ENCODE measurements at places on chromosomes 7 and 10.
A peak's percentile ranks its signal among the peaks of the same experiment; 100 is the strongest.

GRCh38 chr7:137962875-137963507 lies 38.9 kb downstream of the CREB3L2 start:
- no peak for DNase-seq

- DNase-seq: no peak
Observed at GRCh38 chr10:105585753-105586152, 944.7 kb downstream of the SORCS3 start.

GRCh38 chr7:116692401-116693308 lies 20.7 kb downstream of the MET start:
- DNase-seq: no peak

- DNase-seq: no peak
Observed at GRCh38 chr7:33730958-33731357, 174.4 kb upstream of the BMPER start.

DNA sequence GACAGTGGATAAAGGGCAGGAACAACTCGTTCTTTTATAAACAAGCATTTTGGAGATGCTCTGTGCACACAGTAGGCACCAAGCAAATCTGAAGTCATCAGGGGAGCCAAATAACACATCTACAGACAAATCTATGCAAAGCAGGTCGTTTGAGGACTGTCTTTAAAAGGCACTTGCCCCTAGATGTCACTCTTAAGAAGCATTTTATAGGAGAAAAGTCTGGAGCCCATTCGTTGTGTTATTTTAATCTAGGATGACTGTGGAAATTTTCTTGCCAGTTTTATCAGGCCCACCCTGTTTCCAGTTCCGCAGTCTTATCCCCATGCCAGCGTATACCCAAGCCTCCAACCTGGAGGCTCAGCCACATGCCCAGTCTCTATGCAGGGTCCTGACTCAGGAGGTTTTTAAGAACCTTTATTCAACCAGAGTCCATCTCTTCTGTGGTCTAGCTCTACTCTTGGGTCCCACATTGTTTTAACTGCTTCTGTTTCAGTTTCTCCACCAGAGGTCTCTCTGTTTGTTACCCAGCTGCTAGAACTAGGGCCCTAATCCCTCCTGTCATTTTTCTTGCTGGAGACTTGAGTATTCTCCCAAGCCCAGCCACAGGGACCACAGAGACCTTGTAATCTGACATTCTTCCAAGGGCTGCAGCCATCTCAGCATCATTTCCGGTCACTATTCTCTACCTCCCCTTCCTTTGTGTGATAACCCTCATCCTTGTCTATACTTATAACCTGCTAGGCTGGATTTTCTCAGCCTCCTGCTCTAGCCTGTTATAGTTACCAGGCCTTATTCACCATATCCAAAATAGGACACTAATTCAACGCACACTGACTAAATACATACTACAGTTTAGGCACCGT lies 26.7 kb downstream of the PIK3CG start:
- DNase-seq: no peak

DNA sequence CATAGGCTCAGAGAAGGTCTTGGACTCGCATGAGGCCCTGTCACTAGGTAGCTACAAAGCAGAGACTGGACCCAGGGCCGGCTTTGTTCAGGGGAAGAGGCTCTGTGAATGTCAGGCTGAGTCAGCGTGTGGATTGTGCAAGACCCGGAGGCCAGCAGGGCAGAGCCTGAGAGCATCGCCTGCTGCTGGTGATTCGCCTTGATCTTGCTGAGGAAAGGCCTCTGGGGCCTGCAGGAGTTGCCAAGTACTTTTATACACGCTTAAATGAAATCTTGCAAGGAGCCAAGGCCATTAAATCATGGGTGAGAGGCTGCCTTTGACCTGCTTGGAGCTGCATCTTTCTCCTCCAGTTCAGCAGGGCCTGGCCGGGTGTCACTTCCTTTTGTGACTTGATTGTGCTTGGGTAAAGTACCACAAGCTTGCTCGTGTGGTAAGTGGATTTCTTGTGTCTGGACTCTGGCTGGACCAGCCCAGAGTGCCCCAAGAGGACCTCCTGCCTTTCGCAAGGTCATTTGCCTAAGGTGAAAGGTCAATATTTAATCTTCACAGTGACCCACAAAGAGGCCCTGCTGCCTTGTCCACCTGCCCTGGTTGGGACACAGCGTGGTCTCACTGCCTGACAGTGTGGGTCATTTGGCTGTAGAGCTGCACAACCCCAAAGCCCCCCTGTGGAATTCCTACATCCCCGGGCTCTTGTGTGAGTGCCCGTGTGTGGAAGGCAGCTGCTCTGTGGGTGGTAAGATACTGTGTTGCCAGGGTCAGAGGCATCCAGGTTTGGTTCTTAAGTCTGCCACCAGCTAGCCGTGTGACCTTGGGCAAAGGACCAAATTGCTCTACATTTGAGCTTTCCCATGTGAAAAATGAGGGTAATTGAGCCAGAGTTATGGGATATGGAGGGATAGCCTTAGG lies 38.6 kb upstream of the SH2D4B start:
- DNase-seq: peak; percentile 69

DNA sequence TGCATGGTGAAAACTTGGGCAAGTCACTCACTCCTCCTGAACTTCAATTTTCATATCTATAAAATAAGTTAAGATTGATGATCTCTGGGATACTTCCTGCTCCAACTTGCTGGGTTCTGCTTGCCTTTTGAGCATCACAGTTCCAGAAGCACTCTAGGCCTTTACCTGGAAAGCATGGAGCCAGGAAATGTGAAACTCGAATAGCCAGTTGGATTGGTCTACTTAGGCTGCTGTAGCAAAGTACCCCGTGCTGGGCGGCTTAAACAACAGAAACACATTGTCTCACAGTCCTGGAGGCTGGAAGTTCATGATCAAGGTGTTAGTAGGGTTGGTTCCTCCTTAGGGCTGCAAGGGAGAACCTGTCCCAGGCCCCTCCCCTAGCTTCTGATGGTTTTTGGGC lies 64.5 kb downstream of the NAMPT start:
- DNase-seq: no peak

GRCh38 chr10:72344932-72345331 lies 9.8 kb downstream of the DNAJB12 start:
- no peak for DNase-seq

DNA sequence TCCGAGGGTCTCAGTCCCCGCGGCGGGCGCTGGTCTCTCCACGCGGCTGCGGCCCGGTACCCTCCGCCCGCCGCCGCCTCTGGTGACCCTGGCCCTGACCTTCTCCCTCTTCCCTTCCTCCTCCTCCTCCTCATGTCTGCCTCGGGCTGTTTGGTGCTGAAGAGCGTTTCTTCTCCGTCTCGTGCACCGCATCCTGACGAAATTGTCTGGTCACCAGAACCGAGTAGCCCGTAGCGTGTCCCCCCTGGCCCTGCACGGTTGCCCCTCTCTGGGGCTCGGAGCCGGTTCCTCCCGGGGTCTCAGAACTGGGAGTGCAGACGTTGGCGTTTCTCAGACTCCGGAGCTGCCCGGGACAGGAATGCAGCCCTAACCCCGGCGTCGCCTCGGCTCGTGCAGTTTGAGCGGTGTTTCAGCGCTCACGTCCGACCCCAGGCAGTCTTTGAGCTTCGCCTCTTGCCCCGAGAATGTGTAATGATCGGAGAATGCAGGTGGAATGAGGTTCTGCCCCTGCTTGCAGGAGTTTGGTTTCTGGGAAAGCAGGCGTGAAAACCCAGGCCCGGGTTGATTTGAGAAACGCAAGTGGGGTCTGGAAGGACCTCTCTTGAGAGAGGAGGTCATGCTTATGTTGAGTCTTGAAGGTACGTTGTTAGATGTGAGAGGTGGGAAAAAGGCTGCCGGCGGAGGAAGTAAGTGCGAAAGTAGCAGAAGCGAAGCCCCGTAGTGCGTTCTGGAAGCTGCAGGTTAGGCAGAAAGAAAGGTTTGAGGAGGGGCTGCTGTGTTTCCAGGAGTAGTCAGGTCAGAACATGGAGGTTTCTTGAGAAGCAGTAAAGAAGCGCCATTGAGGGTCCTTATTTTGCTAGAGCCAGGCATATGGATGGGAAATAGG lies 743 bp downstream of the RBM17 start:
- DNase-seq: no peak

DNA sequence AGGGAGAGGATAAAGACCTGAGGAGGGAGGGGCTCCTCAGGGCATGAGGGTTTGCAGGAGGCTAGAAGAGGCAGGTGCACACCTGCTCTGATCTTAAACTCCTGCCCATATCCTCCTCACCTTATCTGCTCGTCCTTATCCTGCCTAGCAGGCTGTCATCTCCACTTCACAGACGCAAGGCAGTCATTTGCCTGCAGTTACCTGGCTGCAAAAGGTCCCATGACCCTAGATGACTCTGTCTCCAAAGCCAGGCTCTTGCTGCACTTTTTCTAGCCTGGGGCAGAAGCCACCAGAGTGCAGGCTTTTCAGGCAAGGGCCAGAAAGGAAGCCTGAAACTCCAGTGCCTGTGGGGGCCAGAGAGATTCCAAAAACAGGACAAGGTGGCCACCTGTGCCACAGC lies 1.7 kb upstream of the ZNF853 start:
- no peak for DNase-seq

DNA sequence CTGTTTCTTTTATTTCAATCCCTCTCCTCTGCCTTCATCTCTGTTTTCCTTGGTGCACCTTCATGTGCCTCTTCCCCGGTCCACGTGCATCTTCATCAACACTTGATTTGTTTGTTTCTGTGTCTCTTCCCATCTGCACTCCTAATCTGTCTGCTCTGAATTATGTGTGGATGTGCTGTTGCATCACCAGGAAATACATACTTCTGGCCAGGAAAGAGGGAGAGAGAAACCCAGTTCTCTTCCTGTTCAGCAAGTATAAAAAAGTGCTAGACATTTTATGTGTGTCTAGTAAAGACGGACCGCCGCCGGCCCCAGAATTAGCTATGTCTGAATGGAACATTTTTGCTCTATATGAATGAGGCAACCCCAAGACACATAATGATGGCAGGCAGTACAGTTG lies 93.8 kb downstream of the CALD1 start:
- DNase-seq: no peak

DNA sequence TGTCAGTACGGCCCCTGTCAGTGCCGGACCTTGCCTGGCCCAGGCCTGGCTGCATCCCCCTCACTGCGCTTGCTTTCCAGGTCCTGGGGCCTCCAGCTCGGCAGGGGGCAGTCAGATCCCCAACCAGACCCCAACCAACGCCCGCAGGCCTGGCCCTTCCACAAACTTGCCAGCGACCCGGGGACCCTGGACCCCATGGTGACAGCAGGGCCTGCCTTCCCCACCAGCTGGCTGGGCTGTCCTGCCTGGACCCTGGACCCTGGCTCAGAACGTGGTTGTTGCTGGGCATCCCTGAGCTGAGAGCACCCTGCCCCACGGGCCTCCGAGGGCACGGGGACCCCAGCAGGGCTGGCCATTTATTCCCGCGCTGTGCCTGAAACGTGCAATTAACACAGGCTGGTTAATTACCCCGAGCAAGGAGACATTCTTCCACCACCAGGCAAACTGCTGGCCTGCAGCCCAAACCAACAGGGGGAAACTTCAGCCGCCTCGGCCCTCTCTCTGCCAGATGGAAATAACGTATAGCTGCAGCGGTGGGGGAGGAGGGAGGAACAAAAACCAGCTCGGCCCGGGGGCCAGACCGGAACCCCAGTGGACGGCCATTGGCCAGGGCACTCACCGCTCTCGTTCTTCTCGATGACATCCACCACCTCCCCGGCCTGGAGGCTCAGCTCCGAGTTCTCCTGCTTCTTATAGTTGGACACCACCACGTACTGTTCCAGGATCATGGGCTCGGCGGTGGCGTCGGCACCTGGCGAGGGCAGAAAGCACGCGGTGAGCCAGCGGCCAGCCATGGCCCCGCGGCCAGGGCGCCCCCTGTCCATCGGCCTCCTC lies 167.1 kb downstream of the NEURL1 start:
- no peak for DNase-seq

DNA sequence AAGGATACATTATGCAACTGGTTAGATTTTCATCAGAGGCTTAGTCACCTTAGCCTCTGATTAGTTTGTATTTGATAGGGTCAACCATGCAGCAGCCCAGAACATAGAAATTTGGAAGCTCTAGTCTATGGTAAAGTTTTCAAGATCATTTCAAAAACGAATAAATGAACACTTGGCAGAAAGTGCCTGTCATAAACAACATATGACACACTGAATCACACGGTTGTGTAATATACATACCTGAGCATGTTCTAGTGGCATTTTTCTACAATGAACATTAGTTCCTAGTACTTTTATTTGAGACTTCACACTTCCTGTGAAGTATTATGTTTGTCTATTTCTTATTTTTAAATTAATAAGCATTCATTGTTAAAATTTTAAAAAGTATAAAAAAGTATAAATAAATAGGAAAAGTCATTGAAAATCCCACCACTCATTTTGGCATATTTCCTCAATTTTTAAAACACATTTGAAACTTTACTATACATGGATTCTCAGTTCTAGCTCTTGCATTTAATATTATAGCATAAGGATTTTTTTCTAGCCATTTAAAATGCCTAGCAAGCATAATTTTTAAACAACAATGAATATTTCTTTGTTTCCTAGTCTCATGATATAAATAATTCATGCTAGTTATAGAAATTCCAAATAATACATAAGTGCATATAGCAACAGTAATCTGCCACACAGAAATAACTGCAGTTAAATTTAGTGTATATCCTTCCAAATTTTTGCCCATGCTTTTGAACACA lies 25.7 kb upstream of the PRPS1L1 start:
- no peak for DNase-seq

- no peak for DNase-seq
Observed at GRCh38 chr10:63703113-63703670, 182.0 kb downstream of the REEP3 start.

- DNase-seq: no peak
Observed at GRCh38 chr7:30915005-30915601, 3.5 kb downstream of the AQP1 start.

- no peak for DNase-seq
Observed at GRCh38 chr10:69826789-69827554, 25.3 kb downstream of the COL13A1 start.

GRCh38 chr7:18653381-18654155 lies 158.0 kb downstream of the HDAC9 start:
- no peak for DNase-seq

- DNase-seq: no peak
Observed at GRCh38 chr7:103989785-103990767, 618 bp upstream of the RELN start.

- DNase-seq: no peak
Observed at GRCh38 chr10:113169853-113170460, 219.9 kb downstream of the TCF7L2 start.

DNA sequence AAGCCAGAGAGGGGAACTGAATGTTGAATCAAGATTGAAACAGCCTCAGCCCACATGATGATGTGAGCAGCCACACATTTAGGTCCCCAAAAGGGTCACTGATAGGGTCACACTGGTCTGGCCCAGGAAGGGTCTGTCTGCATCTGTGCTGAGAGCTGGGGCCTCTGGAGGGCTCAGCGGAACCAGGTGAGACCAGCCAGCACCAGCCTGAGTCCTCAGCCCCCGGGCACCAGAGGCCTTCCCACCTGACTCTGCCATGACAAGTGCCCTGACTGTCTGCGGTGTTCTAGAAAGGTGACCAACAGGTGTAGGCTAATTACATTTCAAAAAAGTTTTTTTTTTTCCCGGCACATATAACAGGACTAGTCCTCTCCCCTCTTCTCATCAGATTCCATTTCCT lies 76.2 kb downstream of the WDR11 start:
- no peak for DNase-seq

DNA sequence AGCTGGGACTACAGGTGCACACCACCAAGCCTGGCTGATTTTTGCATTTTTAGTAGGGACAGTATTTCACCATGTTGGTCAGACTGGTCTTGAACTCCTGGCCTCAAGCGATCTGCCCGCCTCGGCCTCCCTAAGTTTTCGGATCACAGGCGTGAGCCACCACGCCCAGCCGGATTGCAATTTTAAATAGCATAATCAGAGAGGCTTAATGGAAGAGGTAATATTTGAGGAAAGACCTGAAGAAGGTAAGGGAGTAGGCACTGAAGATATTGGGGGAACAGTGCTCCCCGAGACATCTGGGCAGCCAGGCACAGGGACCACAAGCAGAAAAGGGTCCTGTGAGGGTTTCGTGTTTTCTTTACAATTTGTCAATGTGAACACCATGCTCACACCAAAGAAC lies 61.4 kb upstream of the USP6NL start:
- DNase-seq: no peak
